NAMALWA (cell line): ENCODE measurements at places on chromosomes 6 and 20.

DNA sequence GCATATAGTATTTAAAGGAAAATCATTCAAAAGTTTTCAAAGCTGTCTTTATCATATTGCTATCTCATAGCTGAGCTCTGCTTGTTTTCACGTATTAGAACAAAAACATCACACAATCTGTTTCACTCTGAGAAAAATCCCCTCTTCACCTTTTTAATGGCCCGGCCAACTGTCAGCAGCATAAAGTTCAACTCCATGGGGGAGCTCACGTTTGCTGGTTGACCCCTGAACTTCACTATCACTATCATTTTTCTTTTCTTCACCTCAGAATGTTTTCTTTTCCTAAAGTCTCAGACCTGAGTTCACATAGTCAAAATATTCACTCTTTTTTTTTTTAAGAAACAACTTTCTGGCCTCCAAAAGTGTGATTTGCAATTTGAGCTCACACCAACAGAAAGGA is 374.4 kb upstream of the MARCKS start:
- DNase-seq, result no peak

- DNase-seq, result peak; percentile 95
These were observed 10.1 kb downstream of the EZR start for GRCh38 chr6:158808941-158809678.

- no peak for DNase-seq
These were observed 76.2 kb downstream of the MAP3K4 start for GRCh38 chr6:161067749-161068148.

GRCh38 chr6:147738099-147738498 is 229.6 kb downstream of the SAMD5 start:
- no peak for DNase-seq

DNA sequence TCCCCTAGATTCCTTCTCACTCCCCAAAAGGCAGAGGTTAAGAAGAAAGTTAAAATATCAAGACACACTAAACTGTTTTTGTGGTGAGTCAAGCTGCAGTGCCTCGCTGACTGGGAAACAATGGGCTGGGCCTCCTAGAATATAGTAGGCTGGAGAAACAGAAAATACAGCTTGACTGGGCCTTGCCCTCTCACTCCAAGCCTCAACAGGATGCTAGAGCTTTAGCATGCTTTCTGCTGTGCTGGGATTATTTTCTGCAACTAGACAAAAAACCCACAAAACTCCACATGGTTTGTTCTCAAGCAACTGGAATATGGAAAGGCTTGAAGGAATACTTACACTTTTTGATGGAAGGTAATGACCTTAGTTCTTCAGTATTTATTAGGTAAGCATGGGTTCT is 27.9 kb downstream of the FOXO3 start:
- DNase-seq, result no peak

DNA sequence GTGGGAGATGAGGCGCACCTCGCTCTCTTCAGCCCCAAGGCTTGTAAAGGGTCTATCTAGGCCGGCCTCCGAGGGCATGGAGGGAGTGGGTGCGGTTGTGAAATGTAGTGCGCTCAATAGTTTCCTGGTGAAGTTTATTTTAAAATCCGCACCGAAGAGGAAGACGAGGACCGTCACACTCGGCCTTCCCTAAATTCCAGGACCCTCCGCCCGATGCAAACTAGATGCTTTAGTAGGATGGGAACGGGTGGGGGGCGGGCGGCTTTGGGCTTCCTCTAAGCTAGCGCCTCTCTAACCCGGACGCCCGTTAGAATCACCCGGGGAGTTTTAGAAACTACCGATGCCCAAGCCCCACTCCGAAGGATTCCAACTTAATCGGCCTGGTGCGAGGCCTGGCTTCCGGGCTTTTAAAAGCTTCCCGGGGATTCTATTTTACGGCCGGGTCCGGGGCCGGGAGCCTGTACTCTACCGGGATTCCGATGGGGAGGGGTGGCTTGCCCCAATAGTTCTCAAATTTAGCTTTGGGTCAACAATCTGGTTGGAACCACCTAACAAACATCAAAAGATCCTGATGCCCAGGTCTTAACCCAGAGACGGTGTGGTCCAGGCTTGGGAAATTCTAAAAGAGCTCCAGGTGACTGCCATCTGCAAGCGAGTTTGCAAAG is 548 bp upstream of the BCAS4 start:
- peak; percentile 53 for DNase-seq

- DNase-seq, result no peak
These were observed 34.9 kb downstream of the COL12A1 start for GRCh38 chr6:75170691-75171560.

- DNase-seq, result no peak
These were observed 36.8 kb downstream of the NCR2 start for GRCh38 chr6:41371992-41372831.

DNA sequence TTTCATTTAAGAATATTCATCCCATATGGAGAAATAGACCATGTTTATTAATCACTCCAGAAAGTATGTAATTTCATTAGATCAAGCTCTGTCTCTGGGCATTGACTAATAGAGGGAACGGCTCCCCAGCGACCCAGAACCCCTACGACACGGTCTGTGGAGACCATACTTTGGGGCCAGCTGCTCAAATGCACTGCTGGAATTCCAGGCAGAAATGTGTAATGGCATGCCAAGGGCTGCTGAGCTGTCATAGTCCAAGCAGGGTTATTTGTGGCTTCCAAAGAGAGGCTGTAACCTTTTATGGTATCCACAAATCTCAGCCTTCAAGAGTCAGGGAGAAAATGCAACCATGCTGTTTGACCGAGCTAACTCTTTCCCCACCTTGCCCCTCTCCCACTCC is 755.8 kb downstream of the DHX35 start:
- DNase-seq, result no peak

- DNase-seq, result no peak
These were observed 116.2 kb upstream of the STMND1 start for GRCh38 chr6:16985513-16986284.

- DNase-seq, result no peak
These were observed 262.2 kb upstream of the FLRT3 start for GRCh38 chr20:14599613-14600012.

- no peak for DNase-seq
These were observed 1.2 kb upstream of the ZNFX1 start for GRCh38 chr20:49278818-49279676.

- no peak for DNase-seq
These were observed 69.6 kb upstream of the SALL4 start for GRCh38 chr20:51871943-51872342.

DNA sequence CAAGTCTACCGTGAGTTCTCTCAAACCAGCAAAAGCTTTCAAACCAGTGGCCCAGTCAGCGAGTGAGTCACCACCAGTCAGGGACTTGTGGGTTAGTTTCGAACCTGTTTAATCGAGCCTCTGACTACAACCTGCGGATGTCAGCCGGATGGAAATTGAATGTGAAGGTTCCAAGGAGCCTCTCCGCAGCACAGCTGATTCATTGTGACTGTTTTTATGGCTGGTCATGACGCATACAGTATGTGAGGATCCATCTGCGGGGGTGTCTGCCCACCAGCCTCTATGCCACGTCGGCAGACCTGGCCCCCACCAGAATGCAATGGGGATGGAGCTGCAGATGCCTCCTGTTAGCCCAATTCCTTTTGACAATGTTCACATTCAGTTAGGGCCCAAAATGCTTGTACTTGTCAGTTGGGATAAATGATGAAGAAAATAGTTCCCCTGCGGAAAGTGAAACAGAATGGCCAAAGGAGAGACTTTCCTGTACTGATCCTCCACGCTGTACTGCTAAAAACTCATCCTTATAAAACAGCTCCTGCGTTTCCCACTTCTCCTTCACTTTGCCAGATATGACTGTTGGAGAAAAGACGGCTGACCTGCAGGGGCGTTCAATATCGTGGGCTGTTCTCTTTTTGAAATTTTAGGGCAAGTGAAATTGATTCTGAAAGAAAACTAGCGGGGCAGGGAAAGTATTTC is 206.6 kb downstream of the TFAP2B start:
- no peak for DNase-seq

DNA sequence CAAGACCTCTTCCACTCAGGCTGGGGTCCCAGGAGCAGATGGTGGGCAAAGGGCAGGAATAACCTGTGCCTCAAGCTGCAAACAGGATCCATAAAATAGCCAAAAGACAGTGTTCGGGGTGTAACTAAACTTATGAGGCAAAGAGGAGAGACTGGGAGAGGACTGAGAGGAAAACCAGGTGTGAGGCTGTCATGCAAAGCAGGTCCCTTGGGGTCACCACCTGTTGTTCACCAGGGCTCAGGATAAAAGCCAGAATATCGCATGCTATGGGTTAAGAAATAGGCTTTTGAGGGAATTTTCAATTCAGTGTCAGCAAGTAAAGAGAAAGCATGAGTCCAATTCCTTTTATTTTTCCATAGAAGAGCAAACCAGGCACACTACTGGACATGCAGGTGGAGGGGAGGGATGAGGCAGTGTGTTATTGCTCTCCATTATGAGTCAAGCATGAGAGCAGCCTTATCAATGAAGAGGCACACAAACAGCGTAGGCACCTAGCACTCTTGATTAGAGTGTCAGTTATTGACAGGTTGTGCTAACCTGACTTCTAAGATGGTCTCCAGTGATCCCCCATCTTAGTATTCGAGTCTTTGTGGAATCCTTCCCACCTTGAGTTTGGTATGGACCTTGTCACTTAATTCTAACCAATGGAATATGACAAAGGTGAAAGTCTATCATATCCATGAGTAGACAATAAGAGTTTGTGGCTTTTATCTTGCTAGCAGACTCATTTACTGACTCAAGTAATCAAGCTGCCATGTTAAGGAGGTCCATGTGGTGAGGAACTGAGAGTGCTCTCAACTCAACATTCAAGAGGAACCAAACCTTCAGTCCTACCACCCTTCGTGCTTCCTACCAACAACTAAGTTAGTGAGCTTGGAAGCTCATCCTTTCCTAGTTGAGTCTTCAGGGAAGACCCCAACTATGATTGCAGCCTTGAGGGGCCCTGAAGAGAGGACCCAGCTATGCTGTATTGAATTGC is 18.8 kb downstream of the HLA-E start:
- peak; percentile 36 for DNase-seq

DNA sequence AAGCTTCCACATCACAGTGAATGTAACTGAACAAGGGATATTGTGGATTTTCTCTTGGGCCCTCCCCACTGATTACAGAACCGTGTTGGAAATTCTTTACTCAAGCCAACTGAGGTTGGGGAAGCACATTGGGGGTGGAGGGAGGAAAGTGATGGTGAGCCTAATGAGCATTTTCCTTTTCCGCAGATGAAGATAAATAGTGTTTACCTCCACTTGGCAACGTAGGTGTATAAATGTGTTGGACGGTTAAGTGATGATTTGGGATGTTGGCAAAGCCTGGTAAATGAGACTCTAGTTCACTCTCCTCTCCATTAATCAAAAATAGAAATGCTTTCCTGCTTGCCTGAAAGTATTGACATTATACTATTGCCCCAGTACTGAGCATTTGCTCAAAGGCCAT is 27.1 kb upstream of the NRN1 start:
- no peak for DNase-seq

GRCh38 chr6:157800420-157801237 is 22.4 kb upstream of the SNX9 start:
- no peak for DNase-seq

DNA sequence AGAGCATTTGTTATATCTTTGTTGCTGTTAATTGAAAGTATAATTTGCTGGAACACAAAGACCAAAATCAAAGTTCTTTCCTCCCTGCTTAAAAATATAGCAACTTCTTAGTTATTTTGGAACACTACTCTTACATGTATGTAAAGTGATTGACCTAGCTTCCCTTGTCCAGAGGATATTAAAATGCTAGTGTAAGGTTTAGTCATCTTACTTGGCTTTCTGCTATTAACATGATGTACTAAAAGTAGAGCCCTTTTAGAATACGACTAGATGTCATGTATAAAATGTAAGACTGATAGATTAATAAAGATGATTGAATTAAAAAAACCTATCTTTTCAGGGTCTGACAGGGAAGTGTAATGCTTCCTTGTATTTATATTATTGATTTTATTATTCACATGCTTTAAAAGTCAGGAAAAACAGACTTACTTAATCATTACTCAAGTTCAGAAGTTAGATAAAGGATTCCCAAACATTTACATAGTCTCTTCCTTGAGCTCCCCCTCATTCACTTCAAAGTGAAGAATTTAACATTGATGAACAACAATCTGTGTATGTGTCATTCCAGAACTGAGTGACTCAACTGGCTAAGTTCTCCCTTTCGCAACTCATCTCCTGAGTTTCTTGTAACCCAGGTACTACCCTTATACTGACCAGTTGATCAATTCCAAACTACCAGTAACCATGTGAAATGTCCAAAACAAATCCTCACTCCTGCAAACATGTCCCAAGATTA is 50.9 kb downstream of the BTBD9 start:
- no peak for DNase-seq

DNA sequence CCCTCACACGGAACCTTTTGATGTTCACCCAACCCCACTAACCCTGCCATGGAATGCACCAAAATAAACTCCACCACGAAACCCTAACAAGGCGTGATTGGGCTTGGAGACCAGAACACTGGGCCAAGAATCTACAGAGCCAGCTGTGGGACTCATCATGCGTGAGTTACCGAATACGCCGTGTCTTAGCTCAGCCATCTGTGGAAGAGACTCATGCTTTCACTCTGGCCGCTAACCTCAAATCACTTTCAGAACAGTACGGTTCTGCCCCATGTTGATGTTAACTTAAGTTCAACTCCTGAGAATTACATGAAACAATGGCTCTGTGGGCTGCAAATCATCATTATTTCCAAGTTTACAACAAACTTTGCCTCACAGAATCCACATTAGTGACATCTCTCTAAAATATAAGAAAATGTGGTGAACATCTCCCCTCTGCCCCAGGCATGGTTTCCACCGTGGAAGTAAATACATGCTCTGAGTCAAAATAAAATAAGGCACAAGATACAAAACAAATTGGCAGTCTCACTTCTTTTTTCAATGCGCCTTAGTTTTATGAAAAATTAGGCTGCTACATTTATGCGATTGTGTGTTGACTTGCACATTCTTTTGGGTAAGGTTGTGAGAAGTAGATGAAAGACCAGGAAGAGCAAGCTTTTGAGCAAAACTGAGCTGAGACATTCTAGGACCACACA is 308.9 kb upstream of the EXOC2 start:
- no peak for DNase-seq

DNA sequence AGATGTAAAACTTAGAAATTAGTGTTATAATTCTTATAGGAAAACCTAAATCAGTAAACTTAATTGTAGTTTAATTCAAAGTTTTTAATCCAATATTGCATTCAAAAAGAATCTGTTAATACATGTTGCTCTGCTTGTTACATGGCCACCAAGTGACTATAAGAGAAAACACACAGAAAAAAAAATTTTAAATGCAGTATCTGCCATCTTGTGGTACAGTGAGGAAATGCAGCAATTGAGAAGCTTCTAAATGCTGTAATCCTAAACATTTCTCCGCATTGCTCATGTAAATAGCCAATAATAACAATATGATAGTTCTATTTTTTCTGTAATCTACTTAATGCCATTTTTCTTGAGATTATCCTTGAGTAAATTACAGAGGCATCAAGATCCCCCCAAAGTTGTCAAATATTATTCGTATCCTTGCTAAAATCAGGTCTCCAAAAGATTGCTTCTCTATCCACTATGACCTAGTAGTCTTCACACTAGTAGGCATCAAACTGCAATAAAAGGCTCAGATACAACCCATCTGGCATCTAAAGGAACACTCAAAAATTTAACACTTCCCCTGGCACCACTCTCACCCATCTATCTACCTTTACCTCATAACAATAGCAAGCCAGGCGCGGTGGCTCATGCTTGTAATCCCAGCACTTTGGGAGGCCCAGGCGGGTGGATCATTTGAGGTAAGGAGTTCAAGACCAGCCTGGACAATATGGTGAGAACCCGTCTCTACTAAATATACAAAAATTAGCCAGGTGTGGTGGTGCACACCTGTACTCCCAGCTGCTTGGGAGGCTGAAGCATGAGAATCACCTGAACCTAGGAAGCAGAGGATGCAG is 34.6 kb downstream of the HDAC2 start:
- peak; percentile 81 for DNase-seq

GRCh38 chr6:137956098-137956488 is 89.0 kb downstream of the TNFAIP3 start:
- DNase-seq, result no peak
